Smooth muscle cell of trachea (primary cell): ENCODE measurements at places on chromosomes 3 and 15. TPM values are rescaled to one million over a fixed set of nuclear protein-coding genes. Genes with fewer than 3 reads are reported as not detected.

Gene LARP6
- 69.6 and 110 TPM in 2 replicates for total RNA-seq

Gene IL12A
- total RNA-seq = 1.9 and 7.4 TPM in 2 replicates

Gene GOLGA8O
- 0.50 TPM in 1 of 2 replicates, not detected in the other for total RNA-seq

Gene NR2E3
- total RNA-seq = 0.29 TPM in 1 of 2 replicates, not detected in the other

Gene SSUH2
- 0.17 TPM in 1 of 2 replicates, not detected in the other for total RNA-seq

Gene BRPF1
- total RNA-seq = 15.3 and 16.5 TPM in 2 replicates
